Hematopoietic multipotent progenitor cell treated with erythropoietin and hydrocortisone succinate and interleukin-3 and kit ligand, for 8 days (in vitro differentiated cells): ENCODE measurements at places on chromosomes 12 and 14.

- DNase-seq, result no peak
These were observed 53.8 kb downstream of the FAM222A start for GRCh38 chr12:109767456-109767855.

DNA sequence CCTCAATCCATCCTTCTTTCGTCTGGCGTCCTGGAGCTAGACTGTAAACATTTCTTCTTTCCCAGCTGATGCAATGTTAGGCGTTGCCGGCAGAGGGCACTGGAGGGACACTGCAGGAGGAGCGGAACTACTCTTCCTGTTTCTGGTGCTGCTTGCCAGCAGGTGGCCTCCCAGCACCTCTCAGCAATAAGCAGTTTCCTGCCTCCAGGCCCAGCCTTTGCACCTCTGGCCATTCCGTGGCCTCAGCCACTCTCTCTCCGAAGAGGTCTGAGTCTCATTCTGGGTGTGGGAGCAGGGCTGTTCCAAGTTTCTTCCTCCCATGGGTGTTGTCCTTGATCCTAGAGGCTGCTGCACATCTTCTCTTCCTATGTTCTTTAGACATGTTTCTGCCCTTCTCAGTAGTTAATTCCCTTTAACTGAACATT lies 7.5 kb upstream of the ASPG start:
- peak; percentile 90 for DNase-seq

DNA sequence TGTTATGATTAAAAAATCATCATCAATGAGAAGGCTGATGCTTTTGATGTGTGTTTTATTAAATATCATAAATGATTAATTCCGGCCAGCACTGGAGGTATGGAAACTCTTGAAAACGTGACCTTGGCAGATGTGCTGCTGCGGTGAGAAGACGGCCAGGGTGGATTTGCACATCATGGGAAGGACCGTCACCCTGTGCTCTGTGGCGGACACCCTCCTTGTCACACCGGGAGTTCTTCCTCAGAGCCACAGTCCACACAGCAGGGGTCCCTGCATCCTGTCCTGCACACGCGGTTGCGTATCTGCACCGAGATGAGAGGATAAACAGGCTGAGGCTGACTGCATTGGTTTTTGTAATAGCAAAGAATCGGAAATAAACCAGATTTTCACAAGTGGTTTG lies 33.5 kb downstream of the FZD10 start:
- no peak for DNase-seq

GRCh38 chr12:100138048-100138802 lies 4.4 kb downstream of the BLTP3B start:
- DNase-seq, result peak; percentile 60

- no peak for DNase-seq
These were observed 26.5 kb upstream of the OXA1L start for GRCh38 chr14:22740020-22740419.

DNA sequence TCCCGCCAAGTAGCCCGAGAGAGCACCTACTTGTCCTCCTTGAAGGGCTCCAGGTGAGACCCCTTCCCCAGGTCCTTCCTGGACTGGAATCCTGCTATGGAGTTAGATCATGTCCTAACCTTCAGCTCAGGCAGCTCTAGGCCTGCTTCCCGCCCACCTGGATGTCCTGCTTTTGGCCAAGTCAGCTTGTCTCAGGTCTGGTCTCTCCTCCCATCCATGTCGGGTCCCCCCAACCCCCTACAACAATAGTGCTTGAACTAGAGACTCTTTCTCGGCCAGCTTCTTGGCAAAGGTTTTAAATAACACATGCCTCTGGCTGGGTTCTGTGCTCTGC lies 3.6 kb downstream of the NAB2 start:
- no peak for DNase-seq

DNA sequence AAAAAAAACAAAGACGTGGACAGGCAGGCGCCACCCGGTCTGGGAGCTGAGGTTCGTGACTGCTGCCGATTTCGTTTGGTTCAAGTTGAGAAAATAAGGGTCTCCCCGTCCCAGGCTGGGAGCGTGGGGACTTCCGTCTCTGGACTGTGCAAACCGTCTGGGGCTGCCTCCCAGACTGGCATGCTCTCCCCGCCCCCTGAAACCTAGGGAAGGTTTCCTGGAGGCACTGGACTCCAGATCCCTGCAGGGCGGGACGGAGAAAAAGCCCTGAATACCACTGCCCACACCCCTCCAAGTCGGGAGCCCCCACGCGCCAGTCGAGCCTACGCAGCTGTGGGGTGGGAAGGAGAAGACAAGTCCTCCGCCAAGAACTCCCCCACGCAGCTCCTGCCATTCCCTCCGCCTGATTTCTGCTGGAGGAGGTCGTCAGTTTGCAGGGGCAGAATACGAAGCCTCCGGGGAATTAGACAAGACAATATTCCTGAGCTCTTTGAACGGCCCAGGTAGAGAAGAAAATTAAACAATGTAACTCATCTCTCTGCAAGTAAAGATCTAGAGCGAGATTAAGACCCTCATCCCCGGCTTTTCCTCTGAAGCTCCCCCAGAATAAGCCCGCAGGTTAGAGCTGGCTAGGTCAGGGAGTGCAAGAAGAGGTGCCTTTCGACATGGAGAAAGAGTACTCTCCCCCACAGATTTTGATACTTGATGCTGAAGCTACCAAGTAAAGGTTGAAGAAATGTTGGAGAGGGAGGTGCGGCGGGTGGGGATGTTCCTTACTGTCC lies 10.4 kb upstream of the HOXC13 start:
- no peak for DNase-seq

DNA sequence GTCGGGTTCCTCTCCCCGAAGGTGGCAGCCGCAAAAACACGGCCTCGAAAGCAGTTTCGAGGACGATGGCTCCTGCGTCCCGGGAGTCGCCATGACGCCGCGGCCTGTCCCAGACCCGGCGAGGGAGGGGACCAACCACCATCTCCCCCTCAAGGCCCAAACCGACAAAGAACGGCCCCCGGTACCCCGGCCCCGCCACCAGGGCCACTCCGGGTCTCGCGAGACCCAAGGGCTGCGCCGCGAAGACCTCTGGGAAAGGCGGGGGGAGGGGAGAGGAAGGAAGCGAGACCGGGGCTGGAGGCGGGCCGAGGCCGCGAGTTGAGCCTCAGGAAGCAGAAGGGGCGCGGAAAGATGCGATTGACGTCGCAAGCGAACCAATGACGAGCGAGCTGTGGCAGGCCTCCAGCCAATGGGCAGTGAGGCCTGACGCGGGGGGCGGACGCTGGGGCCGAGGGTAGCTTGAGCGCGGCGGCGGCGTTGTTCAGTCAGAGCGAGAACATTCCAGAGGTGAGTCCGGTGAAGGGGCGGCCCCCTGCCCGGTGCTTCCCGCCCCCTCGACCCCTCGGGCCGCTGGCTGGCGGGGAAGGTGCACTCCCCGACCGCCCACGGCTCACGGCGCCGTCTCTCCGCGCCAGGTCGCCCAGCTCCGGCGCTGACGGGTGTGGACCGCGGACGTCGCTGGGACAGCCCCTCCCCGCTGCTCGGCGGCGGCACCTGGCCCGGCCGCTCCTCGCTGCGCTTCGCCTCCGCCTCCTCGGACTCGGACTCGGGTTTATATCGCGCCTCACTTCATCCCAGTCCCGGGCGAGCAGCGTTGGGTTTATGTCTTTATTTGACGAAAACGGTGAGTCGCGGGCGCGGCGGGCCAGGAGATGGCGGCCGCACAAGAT lies at the start of gene EIF5:
Gene EIF5 (plus strand): TSS at position 484 of the 890 bp plus-strand sequence. CDS start 1,624 bp downstream, outside the sequence.
- DNase-seq, result peak; percentile 98

DNA sequence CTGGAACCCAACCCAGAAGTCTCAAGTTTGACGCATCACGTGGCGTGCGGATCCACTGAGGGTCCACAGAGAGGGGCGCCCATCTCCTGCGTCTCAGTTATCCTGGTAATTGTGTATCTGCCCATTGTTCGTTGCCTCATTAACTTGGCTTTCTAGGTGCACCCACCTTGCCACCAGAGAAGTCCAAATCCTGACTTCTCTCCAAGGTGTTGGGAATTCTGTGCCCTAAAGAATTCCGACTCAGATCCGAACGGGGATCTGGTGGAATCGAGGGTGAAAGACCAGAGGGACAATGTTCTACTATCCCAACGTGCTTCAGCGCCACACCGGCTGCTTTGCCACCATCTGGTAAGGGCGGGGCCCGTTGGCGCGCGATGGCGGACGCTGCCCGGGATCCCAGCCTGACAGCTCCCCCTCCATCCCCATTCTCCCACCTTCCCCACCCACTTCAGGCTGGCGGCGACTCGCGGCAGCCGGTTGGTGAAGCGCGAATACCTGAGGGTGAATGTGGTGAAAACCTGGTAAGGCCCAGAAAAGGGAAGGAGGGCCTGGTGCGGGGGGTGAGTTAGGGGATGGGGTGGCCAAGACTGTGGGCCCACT lies 481 bp downstream of the REC8 start:
- DNase-seq, result peak; percentile 36

- no peak for DNase-seq
These were observed 64.5 kb downstream of the PTCSC3 start for GRCh38 chr14:36111822-36112583.

DNA sequence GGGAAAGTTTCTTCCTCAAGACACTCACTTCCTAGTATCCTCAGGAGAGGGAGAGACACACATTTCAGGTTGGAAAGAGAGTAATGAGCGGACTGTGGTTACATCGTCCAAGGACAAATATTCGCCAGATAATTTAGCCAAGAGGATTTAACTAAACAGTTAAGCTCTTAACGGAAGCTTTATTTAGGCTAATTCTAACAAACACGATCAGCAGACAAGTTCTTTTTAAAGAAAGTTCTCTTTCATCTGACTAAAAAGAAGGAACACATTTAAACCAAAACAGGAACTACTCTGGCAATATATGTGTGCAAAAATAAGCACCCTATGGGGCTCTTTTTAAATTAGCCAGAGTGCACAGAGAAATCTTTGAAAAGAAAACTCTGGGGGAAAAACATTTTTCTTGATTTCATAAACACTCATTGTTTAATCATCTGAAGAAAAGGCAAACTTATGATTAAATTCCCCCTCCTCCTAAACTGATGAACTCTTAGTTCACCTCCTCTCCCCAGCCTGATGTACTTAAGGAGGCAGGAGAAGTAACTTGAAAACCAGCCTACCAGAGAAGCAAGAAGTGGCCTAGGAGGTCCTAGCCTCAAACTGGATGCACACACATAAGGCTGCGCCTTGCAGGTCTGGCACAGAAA lies 13.3 kb upstream of the BTG1 start:
- no peak for DNase-seq

GRCh38 chr12:69534389-69534822 lies 50.9 kb upstream of the CCT2 start:
- peak; percentile 19 for DNase-seq

DNA sequence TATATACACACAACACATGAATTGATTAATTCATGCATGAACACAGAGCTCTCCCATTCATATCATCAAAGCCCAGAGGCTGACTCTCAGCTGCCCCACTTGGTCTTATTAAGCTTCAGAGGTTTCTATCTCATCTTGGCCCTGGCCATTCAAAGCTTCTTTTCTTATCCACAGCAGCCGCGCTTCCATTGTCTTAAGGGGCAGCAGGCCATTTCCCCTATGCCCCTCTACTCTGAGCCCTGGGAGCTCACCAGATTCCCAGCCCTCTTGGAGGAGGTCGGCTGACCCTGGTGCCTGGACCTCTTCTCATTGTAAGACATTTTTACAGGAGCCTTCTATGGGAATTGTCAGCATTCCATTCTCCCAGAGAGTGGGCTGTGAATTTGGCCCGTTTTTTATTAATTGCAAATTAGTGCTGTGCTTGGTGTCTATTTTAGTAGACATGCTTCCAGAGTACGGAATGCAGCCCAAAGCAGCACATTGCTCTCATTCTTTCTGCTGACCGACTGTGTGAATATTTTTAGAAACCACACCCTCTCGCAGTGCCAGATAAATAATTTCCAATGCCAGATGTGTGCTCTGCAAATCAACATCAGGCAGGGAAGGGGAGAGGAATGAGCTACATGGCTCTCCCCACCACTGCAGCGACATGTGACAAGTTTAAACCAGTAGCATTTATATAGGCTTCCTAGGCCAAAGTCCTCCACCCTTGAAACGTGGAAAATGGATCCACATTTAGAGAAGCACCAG lies 58.5 kb downstream of the NUAK1 start:
- no peak for DNase-seq

GRCh38 chr12:47192051-47192450 lies 112.3 kb upstream of the AMIGO2 start:
- no peak for DNase-seq

DNA sequence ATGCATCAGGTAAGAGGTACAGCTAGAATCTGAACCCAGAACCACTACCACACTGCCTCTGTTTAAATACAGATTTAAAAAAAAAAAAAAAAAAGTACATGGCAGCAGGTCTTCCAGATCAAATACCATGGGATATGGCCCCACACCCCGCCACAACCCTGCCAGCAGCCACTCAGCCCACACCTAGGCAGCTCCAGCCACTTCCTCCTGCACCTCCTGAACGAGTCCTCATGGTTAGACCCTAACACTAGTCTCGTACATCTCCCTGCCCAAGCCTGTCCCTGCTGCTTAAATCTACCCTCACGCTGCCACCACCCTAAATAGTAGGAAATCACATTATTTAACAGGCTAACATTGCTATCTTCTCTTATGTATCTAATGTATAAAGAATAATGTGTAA lies 12.6 kb downstream of the SETD3 start:
- DNase-seq, result no peak

DNA sequence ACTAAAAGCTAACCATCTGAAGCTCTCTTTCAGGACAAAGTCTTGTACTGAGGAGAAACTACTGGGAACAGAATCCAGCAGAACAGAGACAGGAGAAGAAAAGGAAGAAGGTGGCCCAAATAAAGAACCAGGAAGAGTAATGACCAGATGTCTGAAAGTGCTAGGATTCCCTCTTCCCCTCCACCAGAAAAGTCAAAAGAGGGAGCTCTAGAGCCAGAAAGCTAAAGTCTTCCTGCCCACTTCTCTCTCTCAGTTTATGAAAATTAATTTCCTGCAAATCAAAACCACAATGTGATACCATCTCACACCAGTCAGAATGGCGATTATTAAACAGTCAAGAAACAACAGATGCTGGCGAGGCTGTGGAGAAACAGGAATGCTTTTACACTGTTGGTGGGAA lies 47.2 kb downstream of the SPPL3 start:
- DNase-seq, result peak; percentile 65

GRCh38 chr12:30145684-30146032 lies 361.9 kb upstream of the TMTC1 start:
- no peak for DNase-seq

- DNase-seq, result no peak
These were observed 57.9 kb upstream of the KCNA5 start for GRCh38 chr12:4985820-4986219.

DNA sequence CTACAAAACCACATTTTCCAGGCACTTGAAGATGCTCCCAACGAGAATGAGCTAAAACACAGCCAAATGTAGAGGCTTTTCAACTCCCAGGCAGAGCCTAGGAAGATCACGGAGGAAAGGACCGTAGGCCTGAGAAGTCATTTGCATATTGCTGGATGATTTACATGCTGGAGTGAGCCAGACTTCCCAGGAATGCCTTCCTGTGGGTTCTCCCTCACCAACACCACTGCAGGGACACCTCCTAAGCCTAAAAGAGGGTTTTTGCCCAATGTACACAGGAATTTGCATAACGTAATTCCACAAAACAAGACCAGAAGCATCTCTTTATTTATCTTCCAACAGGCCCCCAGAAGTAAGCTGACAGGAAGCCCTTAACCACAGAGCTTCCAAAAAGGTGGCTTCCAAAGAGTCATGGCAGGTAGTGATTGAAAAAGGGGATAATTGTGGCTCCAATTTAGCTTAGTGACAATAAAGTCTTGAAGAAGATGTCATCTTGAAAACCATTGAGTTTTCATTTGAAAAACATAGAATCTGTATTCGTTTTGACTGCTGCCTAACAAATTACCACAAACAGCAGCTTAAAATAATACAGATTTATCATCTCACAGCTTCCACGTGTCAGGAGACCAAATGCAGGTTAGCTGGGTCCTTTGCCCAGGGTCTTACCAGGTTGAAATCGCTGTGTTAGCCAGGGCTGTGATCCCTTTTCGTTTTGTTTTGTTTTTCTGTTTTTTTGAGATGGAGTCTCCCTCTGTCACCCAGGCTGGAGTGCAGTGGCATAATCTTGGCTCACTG lies 116.2 kb downstream of the EGLN3 start:
- no peak for DNase-seq
